ENCODE measurements at places on chromosomes 11 and 22.

DNA sequence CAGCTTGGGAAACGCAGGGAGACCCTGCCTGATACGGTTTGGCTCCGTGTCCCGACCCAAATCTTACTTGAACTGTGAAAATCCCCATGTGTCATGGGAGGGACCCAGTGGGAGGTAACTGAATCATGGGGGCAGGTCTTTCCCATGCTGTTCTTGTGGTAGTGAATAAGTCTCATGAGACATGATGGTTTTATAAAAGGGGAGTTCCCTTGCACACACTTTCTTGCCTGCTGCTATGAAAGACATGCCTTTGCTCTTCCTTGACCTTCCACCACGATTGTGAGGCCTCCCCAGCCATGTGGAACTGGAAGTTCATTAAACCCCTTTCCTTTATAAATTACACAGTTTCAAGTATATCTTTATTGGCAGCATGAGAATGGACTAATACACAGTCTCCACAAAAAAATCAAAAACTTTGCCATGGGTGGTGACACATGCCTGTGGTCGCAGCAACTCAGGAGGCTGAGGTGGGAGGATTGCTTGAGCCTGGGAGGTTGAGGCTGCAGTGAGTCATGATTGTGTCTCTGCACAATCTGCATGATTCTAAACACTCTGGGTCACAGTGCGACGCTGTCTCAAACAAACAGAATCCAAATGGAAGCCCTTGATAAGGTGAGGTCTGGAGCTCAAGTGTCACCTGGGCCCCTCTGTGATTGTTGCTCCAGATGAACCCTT, 34.9 kb downstream of the SYN3 start:
- DNase-seq = no peak

DNA sequence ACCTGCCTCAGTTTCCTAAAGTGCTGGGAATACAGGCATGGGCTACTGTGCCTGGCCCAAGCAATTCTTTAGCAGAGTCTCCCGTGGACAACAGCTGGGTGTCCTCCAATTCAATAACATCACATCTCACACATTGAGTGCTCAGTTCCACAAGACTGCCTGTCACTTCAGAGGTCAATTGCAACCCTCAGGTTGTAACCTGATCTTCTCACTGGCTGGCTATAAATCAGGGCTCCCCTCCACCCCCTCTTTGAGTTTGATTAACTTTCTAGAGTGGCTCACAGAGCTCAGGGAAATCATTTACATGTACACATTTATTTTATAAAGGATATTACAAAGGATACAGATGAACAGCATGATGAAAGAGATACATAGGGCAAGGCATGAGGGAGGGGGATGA, 68.1 kb downstream of the MCHR1 start:
- no peak for DNase-seq

- DNase-seq = no peak
Measured at GRCh38 chr11:19895776-19896175, 183.1 kb downstream of the NAV2 start.

DNA sequence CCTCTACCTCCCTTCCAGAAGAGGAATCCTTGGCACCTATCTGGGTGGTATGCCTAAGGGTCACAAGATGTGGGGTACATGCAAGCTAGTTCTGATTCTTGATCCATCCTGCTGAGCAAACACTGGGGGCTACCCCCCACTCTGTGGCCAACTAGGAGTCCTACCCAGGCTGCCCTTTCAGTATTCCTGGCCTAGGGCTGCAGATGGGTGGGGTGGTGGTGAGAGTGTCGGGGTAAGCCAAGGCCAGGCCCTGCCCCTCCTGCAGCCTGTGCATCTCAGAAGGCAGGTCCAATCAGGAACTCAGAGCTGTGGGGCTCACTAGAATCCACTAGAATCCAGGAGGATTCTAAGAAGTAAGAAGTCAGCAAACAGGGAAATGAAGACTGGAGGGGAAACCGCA, 10.9 kb downstream of the SSH3 start:
- DNase-seq = no peak

Measured in sciatic nerve (tissue), 2 donors.